Kidney (tissue), 22 donors: ENCODE measurements at places on chromosomes 1 and 21. TPM values are rescaled to one million over a fixed set of nuclear protein-coding genes. Genes with fewer than 3 reads are reported as not detected.

GRCh38 chr1:173775578-173776226, 48.8 kb upstream of the DARS2 start:
- no peaks in the 10 kb centered on the region for H3K27me3 ChIP-seq
- peaks cover 34% of the 10 kb centered on the region for H3K36me3 ChIP-seq
- H3K4me1 ChIP-seq = no peaks in the 10 kb centered on the region
- no peak for DNase-seq

DNA sequence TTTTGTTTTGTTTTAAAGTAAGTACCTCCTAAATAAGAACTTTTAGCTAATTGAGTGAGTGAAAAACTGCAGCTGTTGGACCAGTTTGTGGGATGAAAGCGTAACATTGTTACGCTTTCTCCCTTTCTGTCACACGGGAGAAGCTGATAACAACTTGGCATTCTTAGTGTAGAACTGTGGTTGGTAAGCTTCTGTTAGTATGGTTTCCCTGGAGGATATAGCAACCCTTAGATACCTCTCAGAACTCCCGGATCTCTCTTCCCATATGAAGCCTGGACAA, 98.2 kb downstream of the CACHD1 start:
- H3K27ac ChIP-seq = no peak overlapping the region
- H3K4me1 ChIP-seq = peaks cover 6% of the 10 kb centered on the region
- H3K36me3 ChIP-seq = no peaks in the 10 kb centered on the region
- H3K4me3 ChIP-seq = no peak overlapping the region
- no peak for DNase-seq
- no peaks in the 10 kb centered on the region for H3K27me3 ChIP-seq

DNA sequence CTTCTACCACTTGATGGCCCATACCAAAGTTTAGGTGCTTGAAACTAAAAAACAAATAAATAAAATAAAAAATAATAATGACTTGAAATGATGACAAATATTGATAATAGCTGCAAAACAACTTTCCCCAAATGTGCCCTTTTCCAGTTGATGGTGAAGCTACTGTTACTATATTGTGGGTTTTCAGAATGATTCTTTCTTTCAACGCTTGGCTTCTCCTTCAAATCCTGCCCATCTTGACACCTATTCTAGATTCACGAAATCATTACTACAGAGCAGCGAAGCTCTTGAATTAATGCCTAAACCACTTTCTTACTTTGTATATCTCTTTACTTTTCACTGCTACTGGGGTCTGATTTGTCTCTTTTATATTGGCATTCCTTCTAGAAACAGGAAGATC, 9.2 kb upstream of the C1orf141 start:
- no peak for DNase-seq
- H3K4me3 ChIP-seq = no peak overlapping the region
- no peak overlapping the region for H3K27ac ChIP-seq
- peaks cover 10% of the 10 kb centered on the region for H3K4me1 ChIP-seq

- no peaks in the 10 kb centered on the region for H3K4me1 ChIP-seq
- DNase-seq = peak; percentile 45
- H3K27ac ChIP-seq = no peak overlapping the region
- no peaks in the 10 kb centered on the region for H3K27me3 ChIP-seq
- no peak overlapping the region for H3K4me3 ChIP-seq
- no peaks in the 10 kb centered on the region for H3K36me3 ChIP-seq
These were observed 79.5 kb downstream of the ACTL8 start for GRCh38 chr1:17834561-17835100.

DNA sequence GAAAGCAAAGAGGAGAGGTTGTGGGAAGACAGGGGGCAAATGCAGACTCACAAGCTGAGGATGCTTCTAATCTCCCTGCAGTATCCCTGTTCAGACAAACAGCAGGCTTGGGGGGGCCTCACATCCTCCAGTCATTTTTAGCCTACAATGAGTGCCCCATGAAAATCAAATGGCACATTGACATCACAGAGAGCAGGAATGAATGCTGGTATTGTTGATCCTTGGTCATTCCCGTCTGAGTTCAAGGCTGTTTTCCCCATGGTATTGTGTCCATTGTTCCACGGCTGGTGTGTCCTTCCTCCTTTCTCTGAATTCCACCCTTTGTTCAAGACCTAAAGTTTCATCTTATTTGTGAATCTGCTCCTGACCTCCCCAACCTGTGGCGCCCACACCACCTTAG, 545.6 kb downstream of the AJAP1 start:
- no peaks in the 10 kb centered on the region for H3K27me3 ChIP-seq
- no peak overlapping the region for H3K4me3 ChIP-seq
- no peaks in the 10 kb centered on the region for H3K4me1 ChIP-seq
- no peak overlapping the region for H3K27ac ChIP-seq
- no peaks in the 10 kb centered on the region for H3K36me3 ChIP-seq
- DNase-seq = no peak

- no peak for DNase-seq
- no peaks in the 10 kb centered on the region for H3K4me1 ChIP-seq
- H3K27ac ChIP-seq = no peak overlapping the region
- no peaks in the 10 kb centered on the region for H3K27me3 ChIP-seq
These were observed 9.7 kb downstream of the KIF14 start for GRCh38 chr1:200610846-200611245.

- H3K4me1 ChIP-seq = no peaks in the 10 kb centered on the region
- H3K36me3 ChIP-seq = no peaks in the 10 kb centered on the region
- DNase-seq = no peak
These were observed 226.4 kb downstream of the DSCAM start for GRCh38 chr21:40620386-40621145.

GRCh38 chr1:38783640-38784229, 75.8 kb downstream of the RRAGC start:
- no peaks in the 10 kb centered on the region for H3K27me3 ChIP-seq
- peaks cover 6% of the 10 kb centered on the region for H3K4me1 ChIP-seq
- H3K36me3 ChIP-seq = no peaks in the 10 kb centered on the region
- peak overlapping the region; percentile 35 for H3K27ac ChIP-seq
- DNase-seq = no peak

The CRYAA gene
- 28.6 TPM for polyA plus RNA-seq

The HAX1 gene
- 153 TPM for polyA plus RNA-seq
